Dorsolateral prefrontal cortex (tissue), 122 donors: ENCODE measurements at places on chromosomes 4 and X. TPM values are rescaled to one million over a fixed set of nuclear protein-coding genes. Genes with fewer than 3 reads are reported as not detected.

- DNase-seq = no peak
These were observed 33.9 kb upstream of the STIM2 start for GRCh38 chr4:26826721-26827120.

DNA sequence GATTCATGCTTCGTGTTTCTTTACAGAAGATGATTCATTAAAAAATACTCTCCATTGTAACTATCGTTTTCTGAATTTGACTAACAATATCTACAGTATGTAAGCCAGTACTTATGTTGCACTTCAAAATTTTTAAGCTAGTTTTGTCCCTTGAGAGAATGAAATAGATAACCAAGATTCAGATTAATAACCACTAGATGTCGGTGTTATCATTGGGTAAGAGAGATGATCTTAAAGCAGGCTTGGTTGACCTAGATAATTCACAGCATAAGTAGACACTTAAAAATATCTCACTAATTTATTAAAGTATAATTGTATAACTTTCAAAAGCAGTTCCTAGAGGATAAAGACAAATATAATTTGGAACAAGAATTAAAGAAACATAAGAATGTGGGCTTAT, 430.9 kb downstream of the C4orf33 start:
- no peak for DNase-seq

DNA sequence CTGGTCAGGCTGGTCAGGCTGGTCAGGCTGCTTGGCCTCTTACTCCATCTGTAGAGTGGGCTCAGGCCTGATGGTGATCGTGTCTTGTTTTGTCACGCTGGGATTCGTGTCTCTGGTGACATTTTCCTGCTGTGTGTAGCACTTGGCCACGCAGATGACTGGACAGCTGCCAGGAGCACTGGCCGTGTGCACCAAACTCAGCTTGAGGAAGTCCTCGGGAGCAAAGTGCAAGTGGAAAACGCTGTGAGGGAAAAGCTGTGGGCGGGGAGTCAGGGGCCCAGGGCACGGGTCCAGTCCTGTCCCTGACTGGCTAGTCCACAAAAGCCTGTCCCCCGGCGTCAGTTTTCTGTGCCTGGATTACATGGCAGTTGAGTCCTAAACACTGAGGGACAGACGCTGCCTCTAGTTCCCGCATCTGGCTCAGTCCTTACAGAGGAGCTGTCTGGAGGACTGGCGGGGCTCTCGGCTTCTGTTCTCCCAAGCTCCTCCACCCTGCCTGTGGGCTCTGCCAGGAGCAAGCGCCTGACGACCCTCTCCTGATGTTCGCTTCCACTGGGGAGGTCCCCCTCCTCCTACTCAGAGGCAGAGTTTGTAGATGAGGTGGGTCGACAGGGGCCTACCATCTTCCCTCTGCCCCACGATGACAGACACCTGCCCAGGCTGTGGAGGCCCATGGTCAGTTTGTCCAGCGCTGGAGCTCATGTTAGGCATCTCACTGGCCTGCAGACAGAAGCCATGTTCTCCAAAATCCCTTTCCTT, 35.9 kb upstream of the GRPEL1 start:
- DNase-seq = peak; percentile 76

GRCh38 chr4:41070516-41071281, 143.6 kb downstream of the APBB2 start:
- DNase-seq = no peak

GRCh38 chr4:81905971-81906370, 434.3 kb upstream of the RASGEF1B start:
- DNase-seq = no peak

GRCh38 chrX:150429594-150429993, 66.5 kb downstream of the MAMLD1 start:
- no peak for DNase-seq

GRCh38 chr4:159229164-159229563, 126.3 kb downstream of the RAPGEF2 start:
- DNase-seq = no peak

DNA sequence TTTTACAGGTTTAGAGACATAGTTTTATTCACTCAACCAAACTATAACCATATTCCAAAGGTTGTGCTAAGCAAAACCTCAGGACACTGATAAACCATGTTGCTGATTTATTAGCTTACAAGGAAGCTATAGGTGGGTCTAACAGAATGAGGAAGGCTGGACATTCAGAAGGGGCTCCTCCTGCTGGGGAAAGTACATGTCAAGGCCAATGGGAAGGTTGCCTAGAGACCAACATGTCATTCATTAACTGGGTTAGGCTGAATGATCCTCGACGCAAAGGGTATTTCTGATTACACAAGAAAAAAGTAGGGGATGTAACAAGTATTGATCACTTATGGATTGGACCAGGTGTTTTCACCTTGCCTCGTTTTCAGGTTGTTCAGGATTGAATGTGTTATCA, 30.3 kb downstream of the SLC10A6 start:
- DNase-seq = no peak

DNA sequence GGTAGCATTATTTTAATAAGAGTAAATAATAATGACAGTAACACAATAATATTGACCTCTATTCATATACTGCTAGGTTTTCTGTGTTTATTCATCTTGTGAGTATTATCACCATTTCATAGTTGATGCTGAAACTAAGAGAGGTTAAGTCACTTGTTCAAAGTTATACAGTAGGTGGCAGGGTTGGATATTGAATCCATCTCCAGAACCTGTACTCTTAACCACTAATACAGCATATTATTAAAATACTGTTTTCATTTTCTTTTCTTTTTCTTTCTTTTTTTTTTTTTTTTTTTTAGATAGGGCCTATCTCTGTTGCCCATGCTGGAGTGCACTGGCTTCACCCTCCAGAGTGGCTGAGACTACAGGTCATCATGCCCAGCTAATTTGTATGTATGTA, 7.1 kb upstream of the ELF2 start:
- no peak for DNase-seq

ADAM29 gene
- 0.53 TPM for total RNA-seq

SPANXD gene
- not detected for total RNA-seq
